Airway epithelial cell (primary cell): ENCODE measurements at places on chromosomes 3 and 15. TPM values are rescaled to one million over a fixed set of nuclear protein-coding genes. Genes with fewer than 3 reads are reported as not detected.

The PLSCR5 gene
- total RNA-seq, result not detected in 2 replicates

The CCR3 gene
- total RNA-seq, result not detected in 2 replicates

The SEMA7A gene
- 20.0 and 20.7 TPM in 2 replicates for total RNA-seq

The GHRL gene
- not detected in 2 replicates for total RNA-seq

The KNL1 gene
- total RNA-seq, result 12.6 and 20.0 TPM in 2 replicates

The PIGZ gene
- total RNA-seq, result 3.5 and 9.7 TPM in 2 replicates

The BFSP2 gene
- not detected in 2 replicates for total RNA-seq

The LNP1 gene
- 2.6 and 3.1 TPM in 2 replicates for total RNA-seq

The PPP1R14D gene
- not detected in 2 replicates for total RNA-seq

The PDIA5 gene
- total RNA-seq, result 19.5 and 24.1 TPM in 2 replicates
